ENCODE measurements at places on chromosomes 7 and 10.
A peak's percentile ranks its signal among the peaks of the same experiment; 100 is the strongest.

DNA sequence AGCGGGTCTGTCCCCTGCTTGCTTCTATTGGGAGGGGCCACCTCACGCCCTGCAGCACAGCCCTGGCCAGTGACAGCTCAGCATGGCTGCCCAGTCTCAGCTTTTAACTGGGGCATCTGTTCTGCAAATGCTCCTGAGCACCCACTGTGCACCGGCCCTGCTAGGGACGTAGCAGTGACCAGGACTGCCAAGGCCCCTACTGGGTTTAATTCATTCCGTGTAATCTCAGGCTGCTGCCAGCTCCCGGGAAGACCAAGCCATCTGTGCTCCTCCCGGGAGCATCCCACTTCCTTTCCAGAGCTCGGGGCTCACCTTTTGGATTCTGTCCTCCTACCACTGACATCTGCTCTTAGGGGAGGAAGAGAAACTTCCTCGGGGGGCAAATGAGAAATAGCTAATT is 85.2 kb downstream of the ADARB2 start:
- H3K4me3 ChIP-seq, result no peak overlapping the region
- H3K36me3 ChIP-seq, result no peaks in the 10 kb centered on the region
- H3K27me3 ChIP-seq, result no peaks in the 10 kb centered on the region
- H3K4me1 ChIP-seq, result no peaks in the 10 kb centered on the region

- no peak overlapping the region for H3K4me3 ChIP-seq
- no peak overlapping the region for H3K27ac ChIP-seq
- no peaks in the 10 kb centered on the region for H3K27me3 ChIP-seq
Measured at GRCh38 chr7:55641811-55642210, 69.5 kb upstream of the VOPP1 start.

- DNase-seq, result peak; percentile 93
- no peaks in the 10 kb centered on the region for H3K4me1 ChIP-seq
- H3K27ac ChIP-seq, result no peak overlapping the region
- H3K27me3 ChIP-seq, result no peaks in the 10 kb centered on the region
Measured at GRCh38 chr10:71608819-71609768, 110.5 kb downstream of the C10orf105 start.

- H3K36me3 ChIP-seq, result no peaks in the 10 kb centered on the region
- no peaks in the 10 kb centered on the region for H3K27me3 ChIP-seq
- H3K4me3 ChIP-seq, result no peak overlapping the region
- H3K27ac ChIP-seq, result no peak overlapping the region
- no peaks in the 10 kb centered on the region for H3K4me1 ChIP-seq
Measured at GRCh38 chr7:98049034-98049433, 57.6 kb upstream of the LMTK2 start.

DNA sequence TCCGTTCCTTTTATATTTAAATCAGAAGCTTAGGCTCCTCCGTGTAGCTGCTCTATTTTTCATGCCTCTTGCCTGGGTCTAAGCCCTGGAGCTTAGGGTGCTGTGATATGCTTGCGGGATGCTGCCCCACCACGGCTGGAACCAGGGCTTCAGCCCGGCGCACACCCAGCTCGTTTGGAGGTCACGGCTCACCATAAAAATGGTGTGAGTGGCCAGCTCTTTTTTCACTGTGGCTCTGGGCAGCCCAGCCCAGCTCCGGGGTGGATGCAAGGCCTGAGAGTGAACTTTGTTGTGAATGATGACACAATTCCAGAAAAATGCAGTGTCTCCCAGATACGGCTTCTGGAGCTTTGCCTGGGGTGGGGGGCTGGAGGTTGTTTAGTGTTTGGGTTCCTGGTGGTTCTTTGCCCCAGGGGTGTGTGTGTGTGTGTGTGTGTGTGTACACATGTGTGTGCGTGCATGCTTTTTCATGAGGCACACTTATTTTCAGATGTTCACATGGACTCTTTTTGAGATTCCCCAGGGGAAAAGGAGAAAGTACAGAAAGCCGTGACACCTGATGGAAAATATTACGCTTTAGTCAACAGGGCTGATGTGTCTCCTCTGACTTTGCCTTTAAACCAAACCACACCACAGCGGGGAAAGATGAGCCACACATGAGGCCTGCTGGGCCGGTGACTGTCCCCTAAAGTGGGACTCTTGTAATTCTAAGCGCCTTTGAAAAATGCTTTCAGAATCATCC is 46.2 kb downstream of the GRK5 start:
- no peaks in the 10 kb centered on the region for H3K27me3 ChIP-seq
- peaks cover 27% of the 10 kb centered on the region for H3K4me1 ChIP-seq
- no peak overlapping the region for H3K4me3 ChIP-seq
- DNase-seq, result peak; percentile 65
- H3K27ac ChIP-seq, result peak overlapping the region; percentile 68

- H3K4me1 ChIP-seq, result peaks cover 17% of the 10 kb centered on the region
- H3K27me3 ChIP-seq, result no peaks in the 10 kb centered on the region
- DNase-seq, result peak; percentile 46
- H3K4me3 ChIP-seq, result peak overlapping the region; percentile 59
Measured at GRCh38 chr7:815284-816216, 16.7 kb upstream of the SUN1 start.

DNA sequence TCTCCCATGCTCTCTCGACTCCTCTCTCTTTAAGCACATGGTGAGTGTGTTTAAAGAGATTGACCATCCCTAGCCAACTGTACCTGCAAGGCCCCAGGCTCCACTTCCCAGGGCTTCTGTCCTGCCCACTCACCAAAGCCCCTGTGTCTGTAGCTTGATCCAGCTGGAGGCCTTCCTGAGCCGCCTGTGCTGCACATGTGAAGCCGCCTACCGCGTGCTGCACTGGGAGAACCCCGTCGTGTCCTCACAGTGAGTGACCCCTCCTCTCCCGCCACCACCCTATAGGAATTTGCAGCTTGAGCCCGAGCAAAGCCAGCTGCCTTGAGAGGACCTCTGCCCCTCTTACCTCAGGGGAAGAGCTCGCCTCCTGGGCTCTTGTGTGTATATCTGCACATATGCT is 11.2 kb downstream of the ZFYVE27 start:
- no peak for DNase-seq
- H3K36me3 ChIP-seq, result no peaks in the 10 kb centered on the region

- H3K4me1 ChIP-seq, result no peaks in the 10 kb centered on the region
- H3K27me3 ChIP-seq, result no peaks in the 10 kb centered on the region
- no peaks in the 10 kb centered on the region for H3K36me3 ChIP-seq
- no peak overlapping the region for H3K27ac ChIP-seq
- no peak overlapping the region for H3K4me3 ChIP-seq
Measured at GRCh38 chr7:24073651-24074420, 210.2 kb upstream of the NPY start.

- no peaks in the 10 kb centered on the region for H3K27me3 ChIP-seq
- H3K36me3 ChIP-seq, result no peaks in the 10 kb centered on the region
- H3K4me1 ChIP-seq, result no peaks in the 10 kb centered on the region
- DNase-seq, result no peak
- no peak overlapping the region for H3K4me3 ChIP-seq
Measured at GRCh38 chr7:31583526-31583925, 69.6 kb downstream of the ITPRID1 start.

GRCh38 chr7:23717788-23718187 is 7.8 kb downstream of the STK31 start:
- no peaks in the 10 kb centered on the region for H3K4me1 ChIP-seq
- H3K27ac ChIP-seq, result no peak overlapping the region
- no peak for DNase-seq
- H3K4me3 ChIP-seq, result no peak overlapping the region
- no peaks in the 10 kb centered on the region for H3K27me3 ChIP-seq

GRCh38 chr7:122316467-122317388 is 12.2 kb upstream of the FEZF1 start:
- H3K27ac ChIP-seq, result no peak overlapping the region
- no peak for DNase-seq
- no peaks in the 10 kb centered on the region for H3K36me3 ChIP-seq

DNA sequence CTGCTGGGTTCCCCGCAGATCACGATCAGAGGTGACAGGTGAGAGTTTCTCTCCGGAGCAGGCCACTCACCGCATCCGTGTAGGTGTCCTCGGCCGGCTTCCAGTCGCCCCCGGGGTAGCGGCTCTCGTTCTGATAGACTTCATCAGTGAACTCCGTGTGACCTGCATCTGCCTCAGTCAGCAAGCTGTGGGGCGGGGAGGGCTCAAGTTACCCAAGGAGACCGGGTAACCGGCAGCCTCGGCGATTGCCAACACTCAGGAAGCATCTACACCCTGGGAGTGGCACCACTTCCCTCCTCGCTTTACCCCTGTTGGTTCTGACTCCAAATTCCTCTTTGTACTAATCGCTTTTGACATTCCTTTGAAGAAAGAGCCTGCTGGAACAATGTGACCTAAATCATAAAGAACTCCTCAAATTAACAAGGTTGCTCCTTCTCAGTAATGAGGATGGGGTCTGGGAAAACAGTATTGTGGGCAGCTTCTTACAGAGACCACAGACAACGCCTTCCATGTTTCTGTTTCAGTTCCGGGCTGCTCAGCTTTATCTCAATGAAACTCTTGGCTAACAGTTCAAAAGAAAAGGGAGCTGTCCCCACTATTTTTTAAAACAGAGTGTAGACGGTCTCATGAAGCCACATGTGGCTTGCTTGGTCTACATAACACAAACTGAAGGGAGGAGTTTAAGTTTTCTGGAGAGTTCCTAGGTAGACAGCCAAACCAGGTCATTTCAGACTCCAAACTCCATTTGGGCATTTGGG is 118.1 kb downstream of the MYOF start:
- H3K27ac ChIP-seq, result no peak overlapping the region
- H3K36me3 ChIP-seq, result no peaks in the 10 kb centered on the region

- no peaks in the 10 kb centered on the region for H3K36me3 ChIP-seq
- H3K27me3 ChIP-seq, result no peaks in the 10 kb centered on the region
- H3K4me3 ChIP-seq, result no peak overlapping the region
Measured at GRCh38 chr7:95317546-95317945, 6.8 kb downstream of the PON1 start.

DNA sequence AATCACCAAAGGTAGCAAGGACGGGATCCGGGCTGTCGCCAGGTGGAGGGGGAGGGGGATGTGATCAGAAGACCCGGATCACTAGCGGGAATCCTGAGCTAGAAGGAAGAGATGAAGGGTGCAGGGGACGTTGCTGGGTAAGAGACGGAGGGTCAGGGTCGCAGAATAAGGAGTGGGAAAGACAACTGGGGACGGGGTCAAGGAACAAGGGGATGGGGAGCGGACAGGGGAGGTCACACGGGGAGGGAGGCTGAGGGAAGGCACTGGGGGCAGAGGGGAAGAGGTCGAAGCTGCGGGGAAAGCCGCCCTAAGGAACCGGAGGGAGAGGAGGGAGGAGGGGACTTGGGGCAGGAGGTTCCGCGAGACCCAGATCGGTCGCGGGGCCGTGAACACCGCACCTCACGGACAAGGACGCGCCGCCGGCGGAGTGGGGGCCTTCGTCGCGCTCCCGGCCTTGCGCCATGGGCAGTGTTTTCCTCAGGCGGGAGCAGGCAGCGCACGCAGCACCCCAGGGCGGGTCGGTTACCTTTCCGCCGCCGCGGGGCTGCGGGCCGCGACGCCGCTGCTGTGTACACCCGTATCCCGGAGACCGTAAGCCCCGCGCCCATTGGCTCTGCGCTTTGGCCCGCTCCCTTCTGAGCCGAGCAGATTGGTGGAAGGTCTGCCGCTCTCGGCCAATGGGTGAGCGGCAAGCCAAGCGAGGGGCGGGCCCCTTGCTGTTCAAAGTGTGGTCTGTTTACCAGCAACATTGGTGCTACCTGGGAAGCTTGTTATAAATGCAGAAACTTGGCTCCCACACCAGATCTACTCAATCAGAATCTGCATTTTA is at the start of gene CFAP43:
CFAP43 (minus strand) TSS at position 581 of the 829 bp plus-strand sequence; CDS start at position 463, 118 bp downstream.
- DNase-seq, result peak; percentile 99
- peaks cover 6% of the 10 kb centered on the region for H3K4me1 ChIP-seq
- no peaks in the 10 kb centered on the region for H3K27me3 ChIP-seq
- no peaks in the 10 kb centered on the region for H3K36me3 ChIP-seq
- peak within 1 kb of the TSS; percentile 78 for H3K4me3 ChIP-seq

DNA sequence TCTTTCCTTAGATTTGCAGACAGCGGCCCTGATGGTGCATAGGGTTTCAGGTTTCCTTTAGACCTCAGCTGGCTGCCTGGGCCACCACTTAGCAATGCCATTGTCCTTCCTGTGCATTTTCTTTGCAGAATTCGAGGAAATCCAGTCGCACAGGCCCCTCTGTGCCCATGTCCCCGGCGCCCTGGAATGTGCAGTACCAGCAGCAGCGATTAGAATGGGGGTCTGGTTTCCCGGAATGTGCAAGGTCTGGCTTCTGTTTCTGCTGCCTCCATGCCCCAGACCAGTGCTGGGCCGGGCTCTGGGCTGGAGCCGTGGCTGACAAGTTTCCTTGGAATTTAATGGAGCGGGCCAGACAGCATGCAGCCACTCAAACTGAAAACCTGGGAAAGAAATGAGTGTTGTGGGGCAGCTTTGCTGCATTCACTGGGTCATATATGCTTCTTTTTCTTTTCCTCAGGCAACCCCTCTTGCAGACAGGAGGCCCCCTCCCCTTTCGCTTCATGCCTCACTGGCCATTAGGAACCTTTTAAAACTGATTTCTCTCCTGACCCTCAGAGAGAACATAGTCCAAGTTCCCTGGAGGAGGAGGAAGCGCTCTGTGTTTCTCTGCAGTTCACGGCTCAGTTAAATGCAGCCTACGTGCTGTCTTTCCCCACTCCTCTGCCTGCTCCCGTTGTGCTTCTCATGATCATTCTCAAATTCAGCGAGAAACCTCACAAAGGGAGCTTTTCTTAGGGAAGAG is 14.4 kb downstream of the HTRA1 start:
- no peaks in the 10 kb centered on the region for H3K27me3 ChIP-seq
- no peaks in the 10 kb centered on the region for H3K36me3 ChIP-seq
- no peak for DNase-seq
- H3K27ac ChIP-seq, result no peak overlapping the region
- no peak overlapping the region for H3K4me3 ChIP-seq

DNA sequence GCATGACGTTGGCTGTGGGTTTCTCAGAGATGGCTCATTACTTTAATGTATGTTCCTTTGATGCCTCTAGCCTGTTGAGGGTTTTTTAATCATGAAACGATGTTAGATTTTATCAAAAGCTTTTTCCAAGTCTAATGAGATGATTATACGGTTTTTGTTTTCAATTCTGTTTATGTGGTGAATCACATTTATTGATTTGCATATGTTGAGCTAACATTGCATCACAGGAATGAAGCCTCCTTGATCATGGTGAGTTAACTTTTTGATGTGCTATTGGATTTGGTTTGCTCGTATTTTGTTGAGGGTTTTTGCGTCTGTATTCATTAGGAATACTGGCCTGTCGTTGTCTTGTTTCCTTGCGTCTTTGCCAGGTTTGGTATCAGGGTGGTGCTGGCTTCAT is 52.3 kb upstream of the PTPN12 start:
- H3K27me3 ChIP-seq, result no peaks in the 10 kb centered on the region
- H3K4me1 ChIP-seq, result no peaks in the 10 kb centered on the region
- no peak overlapping the region for H3K27ac ChIP-seq
- no peaks in the 10 kb centered on the region for H3K36me3 ChIP-seq
- DNase-seq, result no peak
